ENCODE measurements at places on chromosomes 6 and 20.

- DNase-seq = no peak
Observed at GRCh38 chr20:48898210-48898609, 23.3 kb upstream of the ARFGEF2 start.

GRCh38 chr6:157760589-157761330 is 62.3 kb upstream of the SNX9 start:
- peak; percentile 45 for DNase-seq

- no peak for DNase-seq
Observed at GRCh38 chr6:125529061-125529460, 220.4 kb upstream of the HEY2 start.

DNA sequence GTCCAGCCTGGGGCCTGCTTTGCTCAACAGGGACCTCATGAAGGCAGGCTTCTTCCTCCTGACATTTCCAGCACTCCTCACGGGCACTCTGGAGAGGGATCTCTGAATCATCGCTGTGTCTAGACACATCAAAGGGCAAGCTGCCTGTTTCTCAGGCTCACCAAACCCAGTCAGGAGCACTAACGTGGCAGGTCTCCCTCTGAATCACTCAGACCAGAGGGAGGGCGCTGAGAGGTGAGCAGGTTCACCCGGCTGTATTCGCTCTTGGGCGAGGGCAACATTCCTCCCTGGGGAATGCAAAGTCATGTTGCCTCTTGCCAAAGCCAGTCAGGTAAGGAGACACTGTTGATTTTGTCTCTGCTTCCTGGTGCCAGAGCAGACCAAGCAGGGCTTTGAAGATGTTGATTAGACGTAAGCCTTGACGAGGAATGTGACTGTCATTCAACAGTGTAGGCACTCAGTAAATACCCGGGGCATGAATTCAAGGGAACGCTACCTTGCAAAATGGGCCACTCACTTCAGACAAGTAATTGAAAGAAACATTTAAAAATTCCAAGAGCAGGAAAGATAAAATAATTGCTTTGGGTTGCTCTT is 50.1 kb downstream of the CYP24A1 start:
- DNase-seq = no peak

GRCh38 chr6:30802731-30803130 is 58.4 kb upstream of the IER3 start:
- DNase-seq = no peak

DNA sequence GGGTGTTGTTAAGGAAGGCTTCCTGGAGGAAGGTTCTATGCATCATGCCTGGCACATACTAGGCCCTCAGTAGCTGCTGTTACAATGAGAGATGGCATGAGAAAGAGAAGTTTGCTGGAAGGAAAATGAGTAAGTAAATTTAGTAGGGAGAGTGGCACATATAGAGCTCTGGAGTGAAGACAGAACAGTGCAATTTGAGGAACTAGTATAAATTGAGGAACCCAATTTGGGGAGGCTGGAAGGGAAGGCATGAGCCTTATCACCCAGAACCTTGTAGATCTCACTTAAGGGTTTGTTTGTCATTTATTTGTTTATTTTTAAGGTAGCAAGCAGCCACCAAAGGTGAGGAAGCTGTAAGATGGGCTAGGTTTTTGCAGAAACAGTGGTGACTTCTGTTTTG is 87.1 kb upstream of the SCGN start:
- no peak for DNase-seq

GRCh38 chr20:47926731-47927130 is 141.4 kb upstream of the SULF2 start:
- no peak for DNase-seq

GRCh38 chr6:111417181-111417585 is 65.8 kb downstream of the REV3L start:
- DNase-seq = no peak

DNA sequence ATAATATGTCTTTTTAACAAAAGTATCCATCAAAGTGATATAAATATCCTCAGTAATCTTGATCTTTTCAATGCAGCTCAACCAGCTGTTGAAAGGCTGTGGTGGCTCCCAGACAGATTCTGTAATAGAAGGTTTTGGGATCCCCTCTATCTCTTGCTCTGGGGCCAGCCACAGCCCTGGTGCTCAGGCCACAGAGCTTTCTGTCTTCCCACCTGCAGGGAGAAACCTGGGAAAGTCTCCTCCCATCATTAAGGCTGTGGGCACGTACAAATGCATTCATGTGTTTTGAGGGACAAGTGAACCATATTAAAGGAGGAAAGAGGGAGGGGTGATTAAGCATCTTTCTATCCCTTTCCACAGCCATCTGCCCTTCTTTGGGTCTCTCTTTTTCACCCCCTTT is 183.1 kb downstream of the PRDM13 start:
- no peak for DNase-seq

DNA sequence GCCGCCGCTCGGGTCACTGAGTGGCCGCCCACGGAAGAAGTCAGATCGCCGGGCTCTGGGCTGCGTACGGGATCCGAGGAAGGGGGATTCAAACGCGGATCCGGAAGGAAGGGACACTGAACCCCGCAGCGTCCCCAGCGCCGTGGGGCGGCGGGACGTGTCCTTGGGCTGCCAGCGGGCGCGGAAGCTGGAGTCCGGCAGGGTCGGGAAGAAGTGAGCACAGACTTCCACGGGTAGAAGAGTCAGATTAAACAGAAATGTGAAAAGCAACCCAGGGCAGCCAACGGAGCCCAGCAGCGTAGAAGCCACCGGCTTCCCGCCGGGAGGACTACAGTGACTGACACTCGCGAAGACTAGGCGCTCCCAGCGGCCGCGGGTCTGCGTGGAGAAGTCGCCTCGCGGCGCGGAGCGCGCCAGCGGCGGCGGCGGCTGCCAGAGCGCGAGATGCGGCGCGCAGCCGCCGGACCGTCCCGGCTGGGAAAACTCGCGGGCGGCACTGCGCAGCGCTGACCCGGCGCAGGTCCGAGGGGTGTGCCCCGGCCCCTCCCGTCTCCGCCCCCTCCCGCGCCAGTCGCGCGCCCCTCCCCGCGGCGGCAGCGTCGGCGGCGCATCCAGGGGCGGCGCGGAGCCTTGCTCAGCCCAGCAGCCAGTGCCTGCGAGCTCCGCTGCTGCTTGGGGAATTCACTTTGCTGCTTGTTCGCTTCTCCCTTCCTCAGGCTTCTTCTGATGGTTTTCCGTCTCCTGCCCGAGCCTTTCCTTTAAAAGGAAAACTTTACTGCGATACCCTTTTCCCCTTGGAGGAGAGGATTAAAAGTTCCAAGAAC is at the start of gene SAMD5:
Gene SAMD5, plus strand, starts transcription at position 649 of the 824 bp plus-strand sequence. CDS start 239 bp downstream, outside the sequence.
- no peak for DNase-seq

- DNase-seq = no peak
Observed at GRCh38 chr20:32960222-32960518, 44.1 kb downstream of the SUN5 start.

- no peak for DNase-seq
Observed at GRCh38 chr6:50819466-50819903, 814 bp downstream of the TFAP2B start.

GRCh38 chr6:159609652-159610178 is 83.3 kb downstream of the SOD2 start:
- no peak for DNase-seq

DNA sequence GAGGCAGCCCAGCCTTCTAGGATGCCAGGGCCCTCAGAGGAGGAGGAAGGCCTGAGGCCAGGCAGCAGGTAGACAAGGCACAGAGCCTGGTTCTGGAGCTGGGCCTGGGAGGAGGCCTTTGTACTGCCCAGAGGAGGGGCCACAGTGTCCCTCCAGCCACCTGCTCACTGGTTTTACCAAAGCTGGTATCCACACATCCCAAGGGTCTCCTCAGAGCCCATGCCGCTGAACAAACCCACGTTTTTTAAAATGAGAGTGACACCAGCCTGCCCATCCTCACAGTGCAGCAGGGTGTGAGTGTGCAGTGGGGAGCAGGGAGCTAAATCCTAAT is 162.7 kb downstream of the LY86 start:
- no peak for DNase-seq

DNA sequence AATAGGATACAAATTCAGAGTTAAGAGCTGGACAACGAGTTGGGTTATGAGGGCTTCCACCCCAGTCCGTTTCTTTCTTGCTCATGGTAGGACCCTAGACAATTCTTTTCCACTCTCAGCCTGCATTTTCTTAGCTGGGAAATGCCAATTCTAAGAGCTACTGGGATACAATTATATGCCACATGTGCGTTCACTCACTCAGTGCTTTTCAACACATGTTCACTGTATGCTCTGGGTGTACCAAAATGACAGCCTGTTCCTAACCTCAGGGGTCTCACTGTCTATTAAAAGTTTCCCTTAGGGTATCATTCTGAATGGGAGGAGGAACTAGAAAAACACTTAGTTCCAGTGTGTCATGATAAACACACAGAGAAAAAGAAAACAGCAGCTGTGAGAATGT is 505 bp upstream of the DEFB115 start:
- DNase-seq = no peak

- no peak for DNase-seq
Observed at GRCh38 chr6:28945349-28945748, 21.6 kb upstream of the TRIM27 start.

GRCh38 chr20:25553819-25554296 is 31.5 kb downstream of the NINL start:
- no peak for DNase-seq

DNA sequence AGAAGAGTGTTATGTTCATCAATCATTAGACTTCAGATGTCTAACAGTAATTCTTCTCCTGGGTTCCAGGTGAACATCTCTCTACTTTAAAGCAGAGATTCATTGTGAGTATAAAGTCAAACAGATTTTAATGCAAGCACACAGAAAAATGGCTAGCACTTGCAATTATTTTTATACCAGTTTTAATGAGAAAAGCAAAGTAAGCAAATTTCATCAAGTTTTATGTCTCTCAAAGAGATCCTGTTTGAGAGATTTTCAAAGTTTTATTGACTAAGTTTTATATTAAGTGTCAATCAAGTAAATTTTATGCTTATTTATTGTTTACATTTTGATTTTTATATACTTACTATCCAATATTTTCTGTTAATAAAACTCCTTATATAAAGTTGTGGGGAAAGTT is 1628.5 kb downstream of the HACE1 start:
- no peak for DNase-seq

DNA sequence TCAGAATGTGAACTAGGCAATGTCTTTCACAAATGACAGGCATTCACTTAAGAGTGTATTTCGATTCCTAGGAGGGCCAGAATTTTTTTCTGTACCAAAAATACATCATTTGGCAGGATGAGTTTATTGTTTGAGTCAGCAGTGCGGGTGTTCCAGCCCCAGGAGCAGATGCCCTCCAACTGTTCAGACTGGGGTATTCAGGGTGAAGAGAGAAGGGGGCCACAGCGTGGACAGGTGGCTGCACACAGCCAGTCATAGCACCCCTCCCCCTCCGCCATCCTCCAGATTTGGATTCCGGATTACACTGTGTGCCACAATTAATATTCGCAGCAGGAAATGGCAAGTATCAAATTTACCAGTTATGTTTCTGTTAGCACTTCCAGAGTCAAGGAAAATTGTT is 38.6 kb downstream of the RIPOR2 start:
- no peak for DNase-seq

DNA sequence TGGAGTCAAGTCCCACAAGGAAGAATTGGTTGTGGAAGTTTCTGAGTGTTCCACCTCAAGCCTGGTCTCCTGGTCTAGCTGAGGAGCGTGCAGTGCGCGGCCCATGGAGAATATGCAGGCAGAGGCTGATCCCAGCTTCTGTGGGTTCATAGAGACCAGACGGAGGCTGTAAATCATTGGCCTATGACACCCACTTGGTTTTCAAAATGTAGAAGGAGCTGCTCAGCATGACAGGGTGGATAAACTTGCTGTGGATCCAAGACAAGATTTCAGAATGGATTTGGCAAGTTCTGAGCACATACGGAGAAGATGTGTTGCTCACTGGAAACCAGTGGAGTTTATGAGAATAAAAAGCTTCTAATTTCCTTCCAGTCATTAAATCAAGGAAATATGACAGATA is 744 bp downstream of the KIF25 start:
- no peak for DNase-seq

DNA sequence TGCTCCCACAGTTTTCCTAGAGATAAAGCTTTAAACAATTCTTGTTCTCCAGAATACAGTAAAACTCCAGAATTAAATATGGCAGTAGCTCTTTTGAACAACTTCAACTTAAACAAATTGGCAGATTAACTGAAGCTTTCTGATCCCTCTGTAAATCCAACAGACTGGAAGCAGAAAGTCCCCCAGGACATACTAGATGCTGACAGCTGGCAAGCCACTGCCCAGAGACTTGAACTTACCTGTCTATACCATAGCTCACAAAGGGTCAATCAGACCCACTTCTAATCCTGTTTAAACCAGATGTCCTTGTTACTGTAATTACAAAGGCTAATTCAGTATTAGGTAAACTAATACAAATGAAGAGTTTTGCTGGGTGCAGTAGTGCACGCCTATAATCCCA is 12.3 kb downstream of the GPLD1 start:
- no peak for DNase-seq

GRCh38 chr6:168616816-168617765 is 176.1 kb downstream of the SMOC2 start:
- DNase-seq = no peak

DNA sequence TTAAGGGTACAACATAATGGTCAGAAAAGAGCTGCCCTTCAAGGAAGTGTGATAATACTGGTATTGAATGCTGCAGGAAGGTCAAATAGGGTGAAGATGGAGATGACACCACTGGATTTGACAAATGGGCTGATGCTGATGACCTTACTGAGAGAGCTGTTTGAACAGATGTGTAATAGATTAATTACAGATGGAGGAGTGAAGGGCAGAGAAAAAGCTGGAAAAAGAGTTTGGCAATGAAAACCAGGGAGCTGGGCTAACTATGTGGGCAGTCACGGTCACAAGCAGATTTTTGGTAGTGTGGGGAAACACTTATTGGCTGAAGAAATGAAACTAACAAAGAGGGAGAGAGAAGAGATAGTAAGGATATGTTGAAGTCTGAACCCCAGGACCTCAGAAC is 83.6 kb upstream of the ENPP5 start:
- no peak for DNase-seq

- no peak for DNase-seq
Observed at GRCh38 chr20:19528286-19529030, 229.6 kb upstream of the RIN2 start.

GRCh38 chr6:4935486-4935885 is 68.4 kb downstream of the RPP40 start:
- DNase-seq = no peak

GRCh38 chr6:170008294-170008785 is 256.9 kb downstream of the ERMARD start:
- DNase-seq = no peak

DNA sequence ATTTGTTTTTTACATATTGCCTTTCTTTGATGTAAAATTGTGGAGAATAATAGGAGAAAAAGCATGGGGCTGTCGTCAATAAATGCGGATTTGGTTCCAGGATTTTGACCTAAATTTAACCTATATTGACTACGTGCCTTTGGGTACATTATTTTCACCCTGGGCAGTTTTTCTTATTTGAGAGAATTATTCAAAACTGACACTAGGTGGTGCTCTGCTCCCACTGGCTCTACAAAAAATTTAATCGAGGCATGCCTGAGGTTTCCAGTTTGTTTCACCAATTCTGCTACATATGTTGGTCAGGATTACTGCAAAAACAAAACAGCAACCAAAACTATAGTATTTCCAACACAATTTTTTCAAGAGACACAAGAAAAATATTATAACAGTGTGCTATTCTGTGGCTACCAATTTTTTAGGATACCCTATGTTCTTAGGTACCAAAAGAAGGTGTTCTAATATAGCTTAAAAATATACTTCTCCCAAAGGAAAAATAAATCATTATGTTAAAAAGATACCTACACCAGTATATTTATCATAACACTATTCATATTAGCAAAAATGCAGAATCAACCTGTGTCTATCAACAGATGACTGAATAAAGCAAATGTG is 48.6 kb upstream of the FABP7 start:
- no peak for DNase-seq

Measured in stimulated activated CD4-positive, alpha-beta T cell treated with anti-CD3 and anti-CD28 coated beads, Interleukin-4, amount 100 ng/mL, for 4 hours (primary cell).